Testis (tissue), 5 donors: ENCODE measurements at places on chromosomes 5 and 9.

- DNase-seq: no peak
These were observed 146.9 kb upstream of the SLC1A3 start for GRCh38 chr5:36459176-36460135.

GRCh38 chr5:134846641-134846960, 833 bp downstream of the C5orf24 start:
- no peak for DNase-seq

DNA sequence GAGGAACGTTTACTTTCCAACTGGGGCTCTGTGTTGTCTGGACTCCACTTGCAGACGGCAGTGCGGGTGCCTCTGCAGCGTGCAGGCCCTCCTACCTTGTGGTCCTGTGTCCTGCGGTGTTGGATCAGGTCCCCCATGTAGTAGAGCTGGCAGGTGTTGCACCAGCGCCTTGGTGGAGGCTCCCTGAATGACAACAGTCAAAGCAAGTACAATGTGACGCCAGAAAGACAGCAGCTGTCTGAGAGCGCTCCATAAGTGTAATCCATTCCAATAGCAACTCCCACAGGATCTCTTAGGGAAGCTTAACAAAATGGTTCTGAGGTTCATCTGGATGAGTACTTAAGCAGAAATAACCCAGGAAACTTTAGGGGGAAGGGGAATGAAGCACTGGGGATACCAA, 9.9 kb downstream of the BBLN start:
- DNase-seq: no peak

GRCh38 chr9:76741524-76741923, 22.7 kb upstream of the PCA3 start:
- DNase-seq: no peak

GRCh38 chr9:92980085-92980745, 32.9 kb downstream of the FGD3 start:
- no peak for DNase-seq

DNA sequence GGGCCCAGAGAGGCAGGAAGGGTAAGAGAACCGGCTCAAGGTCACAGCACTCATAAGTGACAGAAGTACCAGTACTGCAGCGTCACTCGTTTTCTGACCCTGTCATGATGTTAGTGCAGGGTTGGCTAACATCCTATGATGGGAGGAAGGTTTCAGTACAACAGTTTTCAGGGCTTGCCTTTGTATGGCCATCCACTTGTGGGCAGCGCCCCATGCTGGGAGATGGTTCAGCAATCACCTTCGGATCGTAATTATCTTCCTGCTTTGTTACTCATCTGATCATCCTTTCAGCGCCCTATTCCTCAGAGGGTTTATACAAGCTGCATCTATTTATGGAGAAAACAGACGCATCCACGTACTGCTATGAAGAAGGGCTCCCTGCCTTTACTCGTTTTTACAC, 2.4 kb downstream of the MAP1B start:
- peak; percentile 56 for DNase-seq

DNA sequence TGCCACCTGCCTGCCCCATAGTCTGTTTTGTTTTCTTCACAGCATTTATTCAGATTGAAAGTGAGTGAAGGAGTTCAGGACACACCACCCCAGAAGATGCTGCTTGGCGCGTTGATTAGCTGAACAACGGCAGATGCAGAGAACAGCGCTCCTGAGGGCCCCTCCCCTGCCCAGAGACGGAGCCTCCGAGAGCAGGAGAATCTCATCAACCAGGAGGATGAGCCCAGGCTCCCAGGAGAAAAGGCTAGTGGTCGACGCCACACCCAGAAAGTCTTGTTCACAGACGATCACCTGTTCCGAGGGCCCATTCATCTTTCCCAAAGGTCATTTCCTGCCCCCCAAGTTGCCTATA, 180.4 kb upstream of the PPP1R26 start:
- DNase-seq: no peak

DNA sequence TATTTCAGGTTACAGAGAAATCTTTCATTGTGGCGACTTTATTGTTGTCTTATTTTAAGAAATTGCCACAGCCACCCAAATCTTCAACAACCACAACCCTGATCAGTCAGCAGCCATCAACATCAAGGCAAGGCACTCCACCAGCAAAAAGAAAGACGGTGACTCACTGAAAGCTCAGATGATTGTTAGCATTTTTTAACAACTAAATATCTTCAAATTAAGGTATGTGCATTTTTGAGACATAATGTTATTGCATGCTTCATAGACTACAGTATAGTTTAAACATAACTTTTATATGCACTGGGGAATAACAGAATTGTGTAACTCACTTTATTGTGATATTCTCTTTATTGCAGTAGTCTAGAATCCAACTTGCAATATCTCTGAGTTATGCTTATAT, 263.4 kb downstream of the TMEM232 start:
- no peak for DNase-seq

GRCh38 chr5:139543423-139543991, 17.6 kb upstream of the UBE2D2 start:
- peak; percentile 44 for DNase-seq

DNA sequence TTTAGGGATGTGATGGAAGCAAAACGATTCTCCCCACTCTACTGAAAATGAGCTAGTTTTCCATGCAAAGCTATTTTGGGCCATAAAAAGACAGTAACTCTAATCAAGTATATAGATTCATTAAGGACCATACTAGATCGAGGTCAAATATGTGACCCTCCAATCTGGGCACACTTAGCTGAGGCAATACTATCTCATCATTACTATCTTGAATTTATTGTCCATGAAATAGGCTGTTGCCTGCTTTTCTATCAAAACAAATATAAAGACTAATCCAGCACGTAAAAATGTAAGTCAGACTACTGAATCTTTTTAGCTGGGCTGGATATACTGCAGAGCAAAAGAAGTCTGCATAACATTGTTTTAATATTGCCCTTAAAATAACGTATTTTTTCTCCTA, 943.1 kb downstream of the NR2F1-AS1 start:
- DNase-seq: no peak

DNA sequence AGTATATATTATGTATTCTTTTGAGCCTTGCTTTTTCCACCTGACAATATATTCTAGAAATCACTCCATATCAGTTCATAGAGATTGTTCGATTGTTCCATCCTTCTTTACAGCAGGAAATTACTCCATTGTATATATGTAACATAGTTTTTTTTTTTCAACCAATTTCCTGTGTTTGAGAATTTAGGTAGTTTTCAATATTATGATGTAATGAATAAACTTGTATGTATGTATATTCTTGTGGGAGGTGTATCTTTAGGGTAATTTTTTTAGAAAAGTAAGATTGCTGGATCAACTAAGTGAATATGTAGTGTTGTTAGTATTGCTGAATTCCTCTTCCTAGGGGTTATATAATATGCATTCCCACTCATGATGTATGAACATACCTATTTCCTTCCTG, 165.9 kb upstream of the PITX1 start:
- no peak for DNase-seq

DNA sequence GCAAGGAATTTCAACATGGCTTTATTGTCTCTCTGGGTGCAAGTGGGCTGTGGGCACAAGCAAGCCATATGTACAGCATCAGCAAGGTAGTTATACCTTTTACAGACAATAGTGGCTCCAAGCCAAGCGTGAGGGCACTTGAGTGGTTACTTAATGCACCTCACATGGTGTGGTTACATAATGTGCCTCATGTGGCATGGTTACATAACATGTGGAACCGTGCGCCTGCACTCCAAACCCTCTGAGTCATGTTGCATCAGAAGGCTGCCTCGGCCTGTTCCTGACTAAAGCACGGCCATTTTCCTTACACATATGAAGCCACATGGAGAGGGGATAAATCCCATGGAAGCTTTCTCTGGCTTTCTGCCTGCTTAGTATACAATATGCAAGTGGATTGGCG, 150.9 kb downstream of the OSTF1 start:
- no peak for DNase-seq

DNA sequence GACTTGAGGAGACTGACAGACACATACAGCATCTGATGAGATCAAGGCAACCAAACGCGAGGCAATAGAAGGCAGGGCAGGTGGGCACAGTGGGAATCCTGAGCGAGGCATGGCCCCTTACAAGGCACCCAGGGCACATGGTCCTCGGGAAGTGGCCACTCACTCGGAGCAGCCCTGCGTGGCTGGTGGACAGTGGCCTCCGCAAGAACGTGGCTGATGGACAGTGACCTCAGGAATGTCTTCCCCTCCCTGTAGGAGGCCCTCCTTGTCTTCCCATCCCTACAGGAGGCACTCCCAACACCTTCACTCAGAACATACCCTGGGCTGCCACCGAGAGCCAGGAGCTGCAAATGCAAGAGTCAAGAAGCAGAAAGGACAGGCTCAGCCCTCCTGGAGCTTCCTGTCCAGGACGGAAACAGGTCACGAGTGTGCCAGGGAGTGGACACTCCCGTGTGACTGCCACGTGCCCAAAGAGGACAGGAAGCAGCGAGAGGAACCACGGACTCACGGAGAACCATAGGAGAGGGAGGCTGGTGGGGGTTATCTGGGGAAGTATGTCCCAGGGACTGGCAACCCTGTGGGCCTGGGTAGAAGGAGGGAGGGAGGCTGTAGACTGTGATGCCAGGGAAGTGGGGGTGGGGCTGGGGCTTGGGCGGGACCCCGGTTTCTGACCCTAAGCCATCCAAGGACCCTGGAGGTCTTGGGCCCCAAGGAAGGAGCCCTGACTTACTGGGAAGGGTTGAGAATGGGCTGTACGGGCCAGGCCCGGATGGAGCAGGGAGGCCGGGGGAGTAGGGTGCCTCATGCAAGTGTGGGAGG, 321.9 kb upstream of the IRX4 start:
- DNase-seq: no peak

DNA sequence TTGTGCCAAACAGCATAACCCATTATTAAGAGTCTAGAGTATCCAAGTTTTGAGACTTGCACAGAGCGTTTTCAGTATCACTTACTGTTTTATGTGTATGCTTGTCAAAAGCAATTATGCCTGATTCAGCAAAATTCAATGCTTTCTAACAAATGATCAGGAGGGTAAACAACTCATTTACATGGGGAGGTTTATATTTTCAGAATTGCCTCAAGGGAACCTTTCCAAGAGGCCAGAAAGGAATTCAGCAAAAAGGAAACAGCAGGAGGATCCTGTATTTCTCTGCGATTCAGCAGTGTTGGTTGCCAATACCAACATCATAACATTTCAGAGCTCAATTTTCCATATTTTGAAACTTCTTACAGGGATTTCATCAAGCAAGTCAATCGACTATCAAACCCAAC, 69.3 kb upstream of the DAB2 start:
- no peak for DNase-seq

DNA sequence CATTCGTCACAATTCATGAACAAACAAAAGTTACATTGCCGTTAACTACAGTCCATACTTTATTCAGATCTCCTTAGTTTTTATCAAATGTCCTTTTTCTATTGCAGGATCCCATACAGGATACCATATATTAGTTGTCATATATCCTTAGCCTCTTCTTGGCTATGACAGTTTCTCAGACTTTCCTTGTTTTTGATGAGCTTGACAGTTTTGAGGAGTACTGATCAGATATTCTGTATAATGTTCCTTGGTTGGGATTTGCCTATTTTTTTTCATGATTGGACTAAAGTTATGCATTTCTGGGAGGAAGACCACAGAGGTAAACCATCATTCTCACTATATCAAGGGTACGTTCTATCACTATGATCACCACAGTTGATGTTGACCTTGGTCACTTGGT, 1627.4 kb upstream of the C9orf72 start:
- DNase-seq: no peak

- DNase-seq: peak; percentile 88
These were observed 2.0 kb downstream of the GADD45G start for GRCh38 chr9:89606624-89607311.
